ENCODE measurements at places on chromosomes 3 and 15. TPM values are rescaled to one million over a fixed set of nuclear protein-coding genes. Genes with fewer than 3 reads are reported as not detected.
A peak's percentile ranks its signal among the peaks of the same experiment; 100 is the strongest.

DNA sequence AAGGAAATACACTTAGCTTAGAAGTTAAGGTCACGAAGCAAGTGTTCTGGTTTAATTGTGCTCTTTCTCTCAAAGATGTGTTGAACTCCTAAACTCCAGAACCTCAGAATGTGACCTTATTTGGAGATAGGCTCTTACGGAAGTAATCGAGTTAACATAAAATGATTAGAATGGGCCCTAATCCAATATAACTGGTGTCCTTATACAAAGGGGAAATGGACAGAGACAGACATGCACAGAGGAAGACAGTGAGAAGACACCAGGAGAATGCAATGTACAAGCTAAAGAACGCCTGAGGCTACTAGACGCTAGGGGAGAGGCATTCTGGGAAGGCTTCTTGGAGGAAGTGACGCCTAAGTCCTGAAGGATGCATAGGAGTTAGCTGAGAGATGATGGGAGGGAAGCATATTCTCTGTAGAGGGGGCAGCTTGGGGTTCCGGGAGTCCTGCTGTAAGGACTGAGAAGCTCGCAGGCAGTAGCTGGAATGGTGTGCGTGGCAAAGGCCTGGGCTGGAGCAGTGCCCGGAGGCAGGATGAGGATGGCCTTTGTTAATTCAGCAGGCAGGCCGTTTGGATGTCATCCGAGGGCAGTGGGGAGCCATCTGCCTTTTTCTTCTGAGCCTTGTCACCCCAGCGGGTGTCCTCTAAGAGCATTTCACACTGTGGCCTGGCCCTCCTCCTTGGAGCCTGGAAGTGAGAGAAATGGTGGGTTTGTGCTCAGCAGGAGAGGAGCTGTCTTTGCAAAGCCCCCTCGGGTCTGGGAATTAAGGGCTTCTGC is 513.4 kb downstream of the SHQ1 start:
- H3K27me3 ChIP-seq: no peaks in the 10 kb centered on the region
- peaks cover 9% of the 10 kb centered on the region for H3K4me1 ChIP-seq
- H3K27ac ChIP-seq: no peak overlapping the region
- H3K36me3 ChIP-seq: no peaks in the 10 kb centered on the region
- no peak overlapping the region for H3K4me3 ChIP-seq

GRCh38 chr3:124229420-124229819 is 237.5 kb upstream of the ROPN1 start:
- no peaks in the 10 kb centered on the region for H3K4me1 ChIP-seq
- H3K27ac ChIP-seq: no peak overlapping the region
- no peaks in the 10 kb centered on the region for H3K27me3 ChIP-seq
- no peak for DNase-seq
- no peaks in the 10 kb centered on the region for H3K36me3 ChIP-seq

- H3K27ac ChIP-seq: no peak overlapping the region
- no peaks in the 10 kb centered on the region for H3K4me1 ChIP-seq
- H3K36me3 ChIP-seq: no peaks in the 10 kb centered on the region
- no peaks in the 10 kb centered on the region for H3K27me3 ChIP-seq
- H3K4me3 ChIP-seq: no peak overlapping the region
Observed at GRCh38 chr15:40134885-40135284, 26.0 kb upstream of the BUB1B start.

- H3K27ac ChIP-seq: no peak overlapping the region
- no peaks in the 10 kb centered on the region for H3K36me3 ChIP-seq
- H3K4me1 ChIP-seq: peaks cover 9% of the 10 kb centered on the region
- no peaks in the 10 kb centered on the region for H3K27me3 ChIP-seq
- no peak for DNase-seq
Observed at GRCh38 chr15:86916671-86917360, 837.1 kb downstream of the AGBL1 start.

GRCh38 chr15:33788906-33789540 is 179.3 kb upstream of the CHRM5 start:
- no peaks in the 10 kb centered on the region for H3K27me3 ChIP-seq
- no peak overlapping the region for H3K4me3 ChIP-seq
- H3K27ac ChIP-seq: no peak overlapping the region

DNA sequence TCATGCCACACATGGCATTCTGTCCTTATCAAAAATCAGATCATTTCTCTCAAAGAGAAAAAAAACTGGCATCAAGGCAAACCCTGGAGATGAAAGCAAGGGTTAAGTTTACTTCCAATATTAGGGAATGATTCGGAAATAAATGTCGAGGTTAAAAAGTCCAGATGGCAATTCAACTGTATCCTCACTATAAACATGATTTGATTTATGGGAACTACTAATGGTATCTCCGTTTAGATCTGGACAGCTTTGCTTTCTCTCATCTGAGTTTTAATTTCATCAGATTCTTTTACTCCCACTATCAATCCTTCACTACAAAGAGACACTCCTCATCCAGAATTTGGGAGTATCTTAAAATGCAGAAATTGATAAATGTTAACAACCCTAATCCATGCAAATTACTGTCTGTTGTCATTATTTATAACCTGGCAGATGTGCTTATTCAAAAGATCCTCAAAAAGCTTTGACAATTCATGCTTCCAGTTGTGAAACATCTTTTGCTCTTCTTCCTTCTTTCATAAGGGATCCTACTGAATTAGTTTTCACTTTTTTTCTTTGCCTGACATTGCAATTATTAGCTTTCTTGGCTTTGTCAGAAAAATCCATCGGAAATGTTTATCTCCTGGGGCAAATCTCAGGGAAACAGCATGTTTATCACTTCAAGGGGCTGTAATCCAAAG is 903.2 kb downstream of the MCTP2 start:
- no peak overlapping the region for H3K27ac ChIP-seq
- no peaks in the 10 kb centered on the region for H3K27me3 ChIP-seq
- H3K4me3 ChIP-seq: no peak overlapping the region
- no peak for DNase-seq
- no peaks in the 10 kb centered on the region for H3K4me1 ChIP-seq

DNA sequence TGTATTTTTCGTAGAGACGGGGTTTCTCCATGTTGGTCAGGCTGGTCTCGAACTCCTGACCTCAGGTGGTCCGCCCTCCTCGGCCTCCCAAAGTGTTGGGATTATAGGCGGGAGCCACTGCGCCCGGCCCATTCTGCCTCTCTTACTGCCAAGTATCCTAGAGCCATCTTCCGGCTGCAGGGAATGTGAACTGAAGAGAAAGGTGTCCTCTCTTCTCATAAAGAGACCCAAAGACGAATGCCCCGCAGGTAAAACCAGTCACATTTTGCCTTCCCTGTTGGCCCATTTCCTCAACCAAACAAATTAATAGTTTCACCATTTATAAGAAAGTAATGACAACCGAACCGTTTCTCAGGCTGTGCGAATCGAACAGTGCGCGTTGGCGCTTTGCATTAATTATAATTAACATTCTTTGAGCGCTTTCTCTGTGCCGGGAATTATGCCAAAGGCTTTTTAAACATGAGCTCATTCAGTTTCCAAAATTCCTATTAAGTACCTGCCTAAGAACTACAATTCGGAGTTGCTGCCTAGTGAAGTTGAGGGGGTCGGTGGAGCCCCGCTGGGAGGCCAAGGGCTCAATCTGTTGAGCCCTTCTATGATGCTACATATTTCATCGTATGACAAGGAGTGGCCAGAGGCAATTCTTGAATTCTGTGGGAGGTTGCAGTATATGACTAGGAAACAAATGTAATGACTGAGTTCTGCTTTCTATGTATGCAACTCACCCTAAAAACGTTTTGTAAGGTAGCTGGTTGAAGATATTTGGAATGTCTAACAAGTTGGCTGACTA is 819 bp upstream of the RPL24 start:
- H3K27ac ChIP-seq: peak overlapping the region; percentile 96
- H3K27me3 ChIP-seq: no peaks in the 10 kb centered on the region
- peaks cover 36% of the 10 kb centered on the region for H3K4me1 ChIP-seq
- H3K4me3 ChIP-seq: peak overlapping the region; percentile 96
- H3K36me3 ChIP-seq: peaks cover 34% of the 10 kb centered on the region
- no peak for DNase-seq

GRCh38 chr3:160027541-160028195 is 39.0 kb downstream of the IL12A start:
- H3K27me3 ChIP-seq: no peaks in the 10 kb centered on the region
- H3K36me3 ChIP-seq: no peaks in the 10 kb centered on the region
- DNase-seq: no peak
- no peaks in the 10 kb centered on the region for H3K4me1 ChIP-seq

GRCh38 chr3:124137216-124137615 is 145.3 kb upstream of the ROPN1 start:
- no peaks in the 10 kb centered on the region for H3K36me3 ChIP-seq
- H3K27ac ChIP-seq: no peak overlapping the region
- no peak overlapping the region for H3K4me3 ChIP-seq

DNA sequence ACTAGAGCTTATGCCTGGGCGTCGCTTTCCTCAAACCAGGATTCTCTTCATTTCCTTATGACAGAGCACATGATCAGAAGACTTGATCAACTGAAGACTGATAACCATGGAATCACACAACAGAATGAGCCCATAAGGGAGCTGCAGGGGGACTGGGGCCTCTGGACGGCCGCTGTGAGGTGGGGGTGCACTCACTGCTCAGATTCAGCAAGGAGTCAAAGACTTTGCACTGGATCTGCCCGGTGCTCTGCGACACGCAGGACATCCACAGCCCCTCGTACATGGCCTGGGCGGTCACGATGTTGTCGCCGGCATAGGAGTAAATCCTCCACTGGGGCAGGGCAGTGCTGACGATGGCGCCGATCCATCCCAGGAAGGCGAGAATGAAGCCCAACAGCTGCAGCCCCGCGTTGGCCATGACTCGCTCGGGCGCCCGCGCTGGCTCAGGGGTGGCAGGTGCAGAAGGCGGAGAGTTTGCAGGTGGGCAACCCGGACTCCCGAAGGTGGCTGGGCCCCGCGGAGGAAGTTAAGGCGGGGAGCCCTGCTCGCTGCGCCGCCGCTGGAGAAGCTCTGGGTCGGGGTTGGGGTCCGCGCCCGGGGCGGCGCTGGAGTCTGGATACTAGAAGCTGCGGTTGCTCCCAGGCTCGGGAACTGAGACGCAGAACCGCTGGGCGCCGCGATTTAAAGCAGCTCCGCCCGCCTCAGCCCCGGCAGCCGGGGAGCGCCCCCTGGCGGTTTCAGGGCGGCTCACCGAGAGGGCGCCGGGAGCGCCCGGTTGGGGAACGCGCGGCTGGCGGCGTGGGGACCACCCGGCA is at the start of gene CLDN1:
CLDN1 (minus strand) TSS at position 658 of the 815 bp plus-strand sequence; CDS start at position 418, 240 bp downstream.
- peak; percentile 92 for DNase-seq
- H3K4me3 ChIP-seq: peak within 1 kb of the TSS; percentile 65
- peaks cover 4% of the 10 kb centered on the region for H3K27me3 ChIP-seq
- peaks cover 15% of the 10 kb centered on the region for H3K4me1 ChIP-seq

- DNase-seq: no peak
- H3K36me3 ChIP-seq: no peaks in the 10 kb centered on the region
- H3K4me1 ChIP-seq: peaks cover 5% of the 10 kb centered on the region
Observed at GRCh38 chr3:48118322-48118721, 69.9 kb downstream of the CDC25A start.

DNA sequence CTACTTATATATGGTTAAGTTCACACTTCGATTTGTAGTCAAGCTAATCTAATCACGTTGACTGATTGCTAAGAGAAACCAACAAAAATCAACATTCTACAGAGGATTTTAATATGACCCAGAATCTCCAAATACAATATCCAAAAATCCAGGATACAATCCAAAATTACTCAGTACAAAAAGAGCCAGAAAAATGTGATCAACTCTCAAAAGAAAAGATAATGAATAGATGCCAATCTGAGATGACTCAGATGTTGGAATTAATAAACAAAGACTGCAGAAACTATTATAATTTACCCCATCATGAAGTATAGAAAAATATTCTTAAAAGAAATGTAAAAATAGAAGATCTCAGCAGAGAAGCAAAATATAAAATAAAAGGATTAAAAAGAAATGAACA is 22.3 kb downstream of the HACL1 start:
- peaks cover 14% of the 10 kb centered on the region for H3K4me1 ChIP-seq
- H3K36me3 ChIP-seq: peaks cover 48% of the 10 kb centered on the region
- H3K27ac ChIP-seq: peak overlapping the region; percentile 21
- H3K4me3 ChIP-seq: no peak overlapping the region

GRCh38 chr3:98991393-98991792 is 89.9 kb upstream of the DCBLD2 start:
- H3K4me3 ChIP-seq: no peak overlapping the region
- DNase-seq: no peak
- no peaks in the 10 kb centered on the region for H3K36me3 ChIP-seq
- no peak overlapping the region for H3K27ac ChIP-seq
- H3K27me3 ChIP-seq: no peaks in the 10 kb centered on the region

DNA sequence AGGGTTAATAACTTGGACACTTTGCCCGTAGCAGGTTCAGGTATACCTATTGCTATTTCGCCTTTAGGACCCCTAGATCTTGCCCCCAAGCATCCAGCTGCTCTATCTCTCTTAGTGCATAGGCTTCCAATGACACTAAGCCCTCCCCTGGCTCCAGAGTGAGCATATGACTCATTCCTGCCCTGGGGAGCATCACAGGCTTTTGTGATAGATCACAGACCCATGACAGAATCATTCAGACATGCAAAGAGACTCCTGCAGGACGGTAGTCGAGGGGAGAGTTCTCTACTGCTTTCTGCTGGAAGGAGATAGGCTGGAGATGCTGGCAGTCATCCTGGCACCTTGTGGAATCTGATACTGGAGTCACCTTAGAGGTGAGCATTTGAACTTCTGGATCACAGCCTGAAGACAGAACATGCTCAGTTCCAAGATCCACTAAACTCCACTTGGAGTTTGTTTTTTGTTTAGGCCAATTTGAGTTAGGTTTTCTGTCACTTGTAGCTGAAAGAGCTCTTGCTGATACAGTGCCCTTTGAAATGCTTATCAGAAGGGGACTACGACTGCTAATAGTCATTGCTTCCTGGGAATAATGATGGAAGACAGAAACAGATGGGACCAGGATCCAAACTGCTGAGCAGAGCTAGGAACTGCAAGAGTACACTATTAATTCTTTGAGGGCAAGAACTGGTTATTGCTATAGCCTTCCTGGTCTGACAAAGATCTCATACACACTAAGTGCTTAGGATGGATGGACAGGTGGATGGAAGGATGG is 11.0 kb downstream of the LYSMD2 start:
- no peak overlapping the region for H3K27ac ChIP-seq
- H3K27me3 ChIP-seq: no peaks in the 10 kb centered on the region
- H3K36me3 ChIP-seq: peaks cover 19% of the 10 kb centered on the region
- no peak overlapping the region for H3K4me3 ChIP-seq

The GOLGA6A gene
- total RNA-seq: not detected

The SMCO1 gene
- not detected for total RNA-seq

The SLC2A2 gene
- not detected for total RNA-seq

The ADPGK gene
- 74.2 TPM for total RNA-seq

The RTP4 gene
- total RNA-seq: 5.6 TPM

The C3orf20 gene
- total RNA-seq: 0.14 TPM

The VWA5B2 gene
- total RNA-seq: not detected

The H1-8 gene
- total RNA-seq: not detected

Data from upper lobe of right lung (tissue), 1 donor.